ENCODE measurements at places on chromosomes 4 and X.

DNA sequence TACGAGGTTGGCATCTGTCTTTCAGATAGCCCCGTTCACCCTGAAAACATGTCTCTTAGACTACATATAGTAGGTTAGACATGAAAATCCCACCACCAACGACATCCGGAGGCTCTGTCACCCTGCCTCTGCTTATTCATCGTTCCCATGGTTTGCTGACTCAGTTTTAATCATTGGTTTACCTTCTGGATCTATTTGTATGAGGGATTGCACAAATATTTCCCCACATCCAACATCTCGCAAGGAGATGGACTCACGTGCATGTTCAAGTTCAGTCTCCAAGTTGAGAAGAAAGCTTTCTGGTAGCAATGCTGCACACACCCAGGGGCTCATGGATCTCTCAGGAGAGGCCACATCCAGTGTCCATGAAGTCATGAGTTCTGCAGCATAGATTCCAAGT lies 10.8 kb downstream of the CETN2 start:
- no peak for DNase-seq

DNA sequence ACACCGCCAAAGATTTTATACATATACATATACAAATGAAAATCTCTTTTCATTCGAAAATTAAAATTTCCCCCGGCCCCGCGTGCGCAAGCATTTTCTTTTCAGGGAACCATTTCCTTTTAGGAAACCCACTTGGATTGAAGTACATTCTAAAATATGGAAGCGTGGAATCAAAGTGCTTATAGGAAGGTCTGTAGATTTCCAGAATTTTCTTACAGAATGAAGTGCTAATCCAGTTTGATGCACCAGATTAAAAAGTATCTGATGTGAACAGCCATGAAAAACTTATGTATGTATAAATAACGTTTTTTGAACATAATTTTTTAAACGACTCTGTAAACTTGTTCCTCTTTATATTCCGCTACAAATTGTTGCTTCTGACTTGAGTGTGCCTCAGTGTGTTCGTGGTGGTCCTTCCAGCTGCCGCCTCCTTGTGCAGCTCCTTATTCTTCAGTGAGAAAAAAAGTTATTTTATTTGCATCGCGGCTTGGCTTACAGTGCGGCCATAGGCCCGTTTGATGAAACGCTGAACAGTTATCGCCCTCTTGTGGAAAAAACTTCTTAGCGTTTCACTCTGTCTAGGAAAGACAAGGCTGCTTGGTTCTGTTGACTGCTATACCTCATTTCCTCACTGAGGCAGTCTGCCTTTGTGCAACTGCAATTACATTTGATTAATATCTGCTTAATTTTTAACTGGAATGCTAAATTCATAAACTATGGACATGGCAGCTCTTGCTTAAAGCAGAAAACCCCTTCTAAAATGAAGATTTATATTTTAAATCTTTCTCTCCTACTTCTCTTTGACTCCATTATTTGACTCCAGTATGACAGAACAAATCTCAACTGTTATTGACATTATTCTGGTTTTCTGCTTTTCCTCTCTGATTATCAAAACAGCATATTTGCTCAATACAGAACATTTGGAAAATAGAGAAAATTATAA lies 4.7 kb upstream of the NKX6-1 start:
- DNase-seq = peak; percentile 70

GRCh38 chr4:8236920-8237195 lies 32.7 kb upstream of the HTRA3 start:
- no peak for DNase-seq

GRCh38 chr4:156191044-156191781 lies 237.5 kb upstream of the CTSO start:
- DNase-seq = no peak

GRCh38 chr4:165931741-165932140 lies 58.7 kb downstream of the TLL1 start:
- DNase-seq = no peak

GRCh38 chr4:155807021-155807420 lies 48.2 kb downstream of the GUCY1B1 start:
- DNase-seq = no peak

GRCh38 chr4:78310007-78310739 lies 241.4 kb upstream of the ANXA3 start:
- DNase-seq = no peak

GRCh38 chr4:139555705-139556070 lies 331 bp downstream of the SETD7 start:
- no peak for DNase-seq

Data from HEK293T (cell line).